ENCODE measurements at places on chromosomes 5 and 9.

DNA sequence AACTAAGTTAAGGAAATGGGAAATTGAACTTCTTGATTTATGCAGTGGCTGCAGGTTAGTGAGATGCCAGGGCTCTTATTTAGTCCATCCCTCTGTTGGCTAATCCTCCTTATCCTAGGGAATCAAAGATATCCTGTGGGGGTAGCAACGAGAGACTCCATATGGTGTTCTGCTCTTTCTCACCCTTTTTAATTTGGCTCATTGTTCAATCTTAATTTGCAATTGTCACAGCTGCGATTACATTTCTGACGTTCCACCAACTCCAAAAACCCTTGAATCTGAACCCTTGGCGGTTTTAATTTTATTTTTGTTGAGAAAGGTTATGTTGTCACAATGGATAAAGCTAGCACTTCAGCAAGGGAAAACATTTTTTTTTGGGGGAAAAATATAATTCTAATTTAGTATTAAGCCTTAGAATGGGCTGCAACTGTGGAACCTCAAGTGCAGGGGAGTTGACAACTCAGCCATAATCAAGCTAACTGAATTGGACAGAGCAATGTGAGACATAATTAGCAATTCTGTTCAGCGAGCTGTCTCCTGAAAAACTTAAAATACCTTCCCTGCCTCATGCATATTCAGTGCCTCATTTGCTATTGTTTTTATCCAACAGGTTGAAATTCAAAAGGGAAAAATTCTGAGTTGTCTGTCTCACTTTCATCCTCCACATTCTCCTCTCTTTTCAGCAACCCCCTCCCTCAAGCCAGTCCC, 91.3 kb downstream of the MAT2B start:
- DNase-seq = no peak

DNA sequence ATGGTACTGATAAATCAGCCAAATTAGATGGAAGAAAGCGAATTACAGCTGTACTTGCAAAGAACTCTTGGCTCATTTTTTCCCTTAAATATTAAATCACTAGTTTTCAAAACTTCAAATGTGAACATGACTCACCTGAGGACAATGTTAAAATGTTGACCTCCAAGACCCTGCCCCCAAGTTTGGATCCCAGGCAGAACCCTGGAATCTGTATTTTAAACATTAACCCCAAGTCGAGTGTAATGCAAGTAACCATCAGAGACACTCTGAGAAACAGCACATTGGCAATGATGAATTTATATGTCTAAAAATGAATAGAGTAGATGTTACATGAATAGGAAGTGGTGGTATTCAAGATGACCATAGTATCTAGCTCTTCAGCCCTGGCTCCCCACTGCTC, 2.3 kb upstream of the CD274 start:
- no peak for DNase-seq

GRCh38 chr5:35341189-35341588, 110.9 kb upstream of the PRLR start:
- DNase-seq = no peak

- DNase-seq = no peak
These were observed 194.5 kb downstream of the TRIO start for GRCh38 chr5:14337593-14337992.

- DNase-seq = no peak
These were observed at the start of gene FRRS1L for GRCh38 chr9:109166771-109167601. TSS of gene FRRS1L (minus strand) at chr9:109167249. CDS start at chr9:109167138, 111 bp downstream.
